Activated CD8-positive, alpha-beta T cell treated with anti-CD3 and anti-CD28 coated beads for 36 hours (primary cell): ENCODE measurements at places on chromosomes 16 and 17. TPM values are rescaled to one million over a fixed set of nuclear protein-coding genes. Genes with fewer than 3 reads are reported as not detected.

MRPL28 gene
- total RNA-seq, result 98.2 TPM

C1QL1 gene
- total RNA-seq, result not detected

CCDC40 gene
- 0.54 TPM for total RNA-seq

EVPLL gene
- total RNA-seq, result not detected

HSPB9 gene
- total RNA-seq, result 0.41 TPM

TLCD1 gene
- total RNA-seq, result 6.5 TPM

SNN gene
- 9.5 TPM for total RNA-seq

MYLK3 gene
- total RNA-seq, result 0.11 TPM

PRDM7 gene
- total RNA-seq, result not detected

GRCh38 chr17:59763861-59764260, 56.4 kb downstream of the VMP1 start:
- DNase-seq, result no peak

DNA sequence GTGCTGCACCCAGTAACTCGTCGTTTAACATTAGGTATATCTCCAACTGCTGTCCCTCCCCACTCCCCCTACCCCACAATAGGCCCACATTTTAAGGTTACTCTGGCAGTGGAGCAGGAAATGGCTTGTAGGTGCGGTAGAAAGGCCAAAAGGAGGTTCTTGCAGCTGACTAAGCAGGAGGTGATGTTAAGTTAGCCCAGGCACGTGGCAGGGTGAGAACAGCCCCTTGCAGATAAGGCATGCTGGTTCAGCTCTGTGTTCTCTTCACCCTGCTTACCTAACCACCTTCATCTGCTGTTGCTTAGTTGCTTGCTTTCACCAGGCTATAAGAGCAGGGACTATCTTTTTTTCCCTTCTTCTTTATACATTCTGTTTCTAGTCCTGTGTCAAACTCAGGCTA, 1082.8 kb upstream of the RBFOX1 start:
- no peak for DNase-seq

DNA sequence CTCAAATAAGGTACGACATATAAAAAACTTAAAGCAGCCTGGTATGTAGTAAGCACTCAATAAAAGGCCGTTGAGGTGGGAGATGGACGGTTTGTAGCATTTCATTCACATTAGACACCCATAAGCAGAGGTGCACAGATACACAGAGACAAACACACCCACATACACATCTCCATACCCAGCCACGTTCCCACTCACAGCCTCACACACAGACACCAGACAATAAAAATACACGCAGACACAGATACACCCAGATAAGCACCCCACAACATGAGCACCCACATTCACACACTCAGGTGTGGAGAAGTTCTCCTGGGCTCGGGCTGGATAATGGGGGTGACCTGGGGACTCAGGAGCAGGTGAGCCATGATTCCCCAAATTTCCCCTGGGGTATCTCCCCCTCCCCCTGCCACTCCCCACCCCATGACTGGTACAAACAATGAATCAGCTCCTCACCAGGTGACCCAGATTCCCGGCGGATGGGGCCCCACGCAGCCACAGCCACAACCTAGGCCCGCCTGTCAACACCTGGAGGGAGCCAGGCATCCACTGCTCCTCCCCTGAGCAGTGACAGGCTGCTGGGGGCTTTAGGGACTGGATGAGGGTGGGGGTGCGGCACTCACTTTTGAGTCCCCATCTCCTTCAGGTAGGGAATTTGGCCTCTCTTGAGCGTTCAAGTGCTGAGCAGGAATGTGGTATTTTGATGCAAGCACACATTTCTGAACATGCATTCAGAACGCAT, 2.7 kb downstream of the DLX3 start:
- no peak for DNase-seq

DNA sequence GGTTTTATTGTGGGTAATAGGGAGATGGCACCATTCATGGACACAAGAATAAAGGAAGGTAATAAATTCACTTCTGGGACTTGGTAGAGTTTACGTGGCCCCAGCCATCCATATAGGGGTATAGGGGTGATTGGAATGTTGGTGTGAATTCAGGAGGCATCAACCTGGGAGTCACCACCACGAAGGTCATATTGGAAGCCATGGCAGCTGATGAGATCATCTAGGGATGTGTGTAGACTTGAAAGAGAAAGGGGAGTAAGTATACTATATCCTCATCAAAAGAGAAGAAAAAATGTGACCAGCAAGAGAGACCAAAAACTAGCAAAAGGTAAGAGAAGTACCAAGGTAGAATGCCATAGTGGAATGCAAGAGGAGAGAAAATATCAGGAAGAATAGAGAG, 26.6 kb upstream of the GINS3 start:
- no peak for DNase-seq

- no peak for DNase-seq
These were observed 141.8 kb downstream of the PITPNC1 start for GRCh38 chr17:67518876-67519275.

DNA sequence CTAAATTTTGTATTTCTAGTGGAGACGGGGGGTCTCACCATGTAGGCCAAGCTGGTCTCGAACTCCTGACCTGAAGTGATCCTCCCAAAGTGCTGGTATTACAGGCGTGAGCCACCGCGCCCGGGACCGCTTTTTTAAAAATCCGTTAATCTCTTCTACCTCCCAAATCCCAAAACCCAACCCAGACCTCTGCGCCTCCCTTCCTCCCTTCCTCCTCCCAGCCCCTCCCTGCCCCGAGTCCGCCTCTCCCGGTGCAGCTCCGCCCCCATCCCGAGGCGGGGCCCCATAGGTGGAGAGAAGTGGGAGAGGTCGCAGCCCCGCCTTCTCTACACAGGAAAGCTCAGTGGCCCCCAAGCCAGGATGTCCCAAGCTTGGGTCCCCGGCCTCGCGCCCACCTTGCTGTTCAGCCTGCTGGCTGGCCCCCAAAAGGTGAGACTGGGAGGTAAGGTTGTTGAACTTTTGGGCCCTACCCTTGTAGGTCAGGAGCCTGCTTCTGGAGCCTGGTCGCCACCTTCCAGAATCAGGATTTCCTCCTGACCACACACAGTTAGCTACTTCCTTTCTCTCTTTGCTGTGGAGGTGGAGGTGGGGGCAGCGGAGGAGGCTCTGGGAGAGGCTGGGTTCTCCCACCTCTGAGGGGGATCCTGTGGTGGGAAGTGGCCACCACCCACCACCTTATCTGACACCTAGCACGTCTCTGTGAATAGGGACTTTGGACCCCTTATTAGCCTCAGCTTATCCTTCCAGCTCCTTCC, at the start of gene TMEM92:
TSS of gene TMEM92 (plus strand) at position 325 of the 755 bp plus-strand sequence. CDS start at position 361, 36 bp downstream.
- DNase-seq, result no peak

DNA sequence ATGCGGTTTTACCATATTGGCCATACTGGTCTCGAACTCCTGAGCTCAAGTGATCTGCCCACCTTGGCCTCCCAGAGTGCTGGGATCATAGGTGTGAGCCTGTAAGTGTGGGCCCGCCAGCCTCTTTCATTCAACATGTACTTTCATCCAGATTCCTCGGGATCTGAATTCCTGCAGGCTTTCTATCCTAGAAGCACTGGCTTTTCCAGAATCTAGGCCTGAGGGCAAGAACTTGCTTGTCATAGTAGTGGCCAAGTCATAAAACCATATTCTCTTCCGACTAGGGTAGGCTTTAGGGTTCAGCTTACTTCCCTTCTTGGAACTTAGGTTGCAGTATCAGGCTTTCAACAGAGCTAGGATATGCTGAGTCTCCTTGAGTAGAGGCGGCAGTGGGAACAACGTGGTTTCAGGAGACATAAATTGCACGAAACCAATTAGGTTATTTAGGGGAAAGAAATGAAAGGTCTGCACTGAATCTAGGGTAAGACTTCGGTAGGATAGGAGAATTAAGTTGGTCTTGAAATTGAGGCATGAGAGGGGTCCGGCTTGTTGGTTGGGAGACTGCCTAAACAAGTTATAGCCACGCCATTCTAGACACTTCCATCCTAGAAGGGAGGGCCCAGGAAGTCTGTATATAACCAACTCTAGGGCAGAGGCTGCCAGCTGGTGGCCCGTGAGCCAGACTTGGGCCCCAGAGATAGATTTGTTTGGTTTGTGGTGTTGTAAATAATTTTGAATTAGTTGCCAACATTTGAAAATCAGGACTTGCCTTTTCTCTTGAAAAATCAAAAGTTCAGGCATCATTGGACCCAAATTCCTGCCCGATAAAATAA, 15.6 kb downstream of the SLC7A6 start:
- no peak for DNase-seq

DNA sequence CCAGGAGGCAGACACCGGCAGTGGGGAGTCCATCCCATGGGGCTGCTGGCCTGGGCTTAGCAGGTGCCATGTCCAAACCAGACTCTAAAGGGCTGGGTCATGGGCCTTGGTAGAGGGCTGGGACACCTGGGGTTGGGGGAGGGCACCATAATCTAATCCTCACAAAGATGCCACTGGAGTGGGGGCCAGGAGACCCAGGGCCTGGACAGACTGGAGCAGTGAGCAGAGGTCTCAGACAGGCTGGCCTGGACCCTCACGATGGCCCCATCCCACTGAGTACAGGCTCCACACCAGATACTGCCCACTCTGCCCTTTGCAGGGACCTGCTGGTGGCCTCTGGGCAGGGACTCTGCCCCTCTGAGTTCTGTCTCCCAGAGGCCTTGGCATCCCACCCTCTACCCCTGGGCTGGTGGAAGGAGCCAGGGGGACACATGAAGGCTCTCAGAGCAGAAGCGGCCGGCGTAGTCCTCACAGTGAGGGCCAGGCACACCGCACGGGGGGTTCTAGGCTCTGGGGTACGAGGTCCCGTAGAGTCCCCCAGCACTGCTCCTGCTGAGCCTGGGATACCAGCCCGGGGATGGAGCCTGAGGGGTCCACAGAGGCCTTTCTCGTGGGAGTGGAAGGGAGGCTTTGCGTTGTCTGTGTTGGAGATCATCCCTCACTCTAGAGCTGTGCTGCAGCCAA, 10.0 kb upstream of the SRRM2 start:
- no peak for DNase-seq

- DNase-seq, result no peak
These were observed 29.4 kb upstream of the ATP2A3 start for GRCh38 chr17:3993493-3994220.

DNA sequence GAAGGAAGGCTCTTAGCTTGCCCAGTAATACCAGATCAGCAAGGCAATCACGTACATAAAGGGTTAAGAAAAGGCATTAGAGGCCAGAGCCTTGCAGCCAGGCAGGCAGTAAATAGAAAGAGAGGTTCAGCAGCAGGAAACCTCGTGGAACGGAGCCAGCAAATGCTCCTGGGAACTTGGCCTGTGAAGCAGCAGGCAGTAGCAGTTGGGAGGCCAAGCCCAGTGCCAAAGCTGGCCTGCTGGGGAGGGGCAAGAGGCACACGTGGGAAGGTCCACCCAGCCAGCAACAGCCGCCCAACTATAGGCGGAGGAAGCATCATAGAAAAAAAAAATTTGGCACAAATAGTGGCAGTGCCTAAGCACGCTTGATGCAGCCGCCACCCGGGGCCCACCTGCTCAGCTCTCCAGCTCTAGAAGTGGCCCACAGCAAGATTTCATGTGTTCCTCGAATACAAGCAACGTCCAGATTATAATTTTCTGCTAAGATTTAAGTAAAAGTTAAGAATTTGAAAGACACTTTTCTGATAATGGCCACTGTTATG, 2339.5 kb downstream of the TP53TG3F start:
- no peak for DNase-seq

- DNase-seq, result no peak
These were observed 1.3 kb downstream of the PRPSAP2 start for GRCh38 chr17:18859256-18859655.

DNA sequence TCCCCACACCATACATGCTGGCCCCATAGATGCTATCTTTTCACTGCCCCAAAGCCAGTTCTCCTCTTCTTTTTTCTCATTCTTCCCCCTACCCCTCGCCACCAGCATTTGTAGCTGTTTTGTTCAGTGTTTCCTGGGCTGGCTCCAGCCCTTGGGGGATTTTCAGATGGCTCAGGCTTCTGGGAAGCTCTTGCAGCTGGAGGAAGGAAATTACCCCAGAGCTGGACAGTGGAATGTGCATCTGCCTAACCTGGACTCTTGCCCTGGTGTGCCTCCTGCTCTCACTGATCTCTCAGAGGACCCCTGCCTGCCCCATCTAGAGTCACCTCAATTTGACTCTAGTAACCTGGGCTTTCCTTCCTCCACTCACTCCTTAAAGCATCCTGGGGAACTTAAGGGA, 82.8 kb downstream of the MYH13 start:
- no peak for DNase-seq

- DNase-seq, result no peak
These were observed 36.1 kb downstream of the HIC1 start for GRCh38 chr17:2090804-2091534.

- peak; percentile 24 for DNase-seq
These were observed 623 bp downstream of the CACNA1G start for GRCh38 chr17:50560931-50561745.

GRCh38 chr16:14492614-14493013, 137.4 kb downstream of the PARN start:
- no peak for DNase-seq

DNA sequence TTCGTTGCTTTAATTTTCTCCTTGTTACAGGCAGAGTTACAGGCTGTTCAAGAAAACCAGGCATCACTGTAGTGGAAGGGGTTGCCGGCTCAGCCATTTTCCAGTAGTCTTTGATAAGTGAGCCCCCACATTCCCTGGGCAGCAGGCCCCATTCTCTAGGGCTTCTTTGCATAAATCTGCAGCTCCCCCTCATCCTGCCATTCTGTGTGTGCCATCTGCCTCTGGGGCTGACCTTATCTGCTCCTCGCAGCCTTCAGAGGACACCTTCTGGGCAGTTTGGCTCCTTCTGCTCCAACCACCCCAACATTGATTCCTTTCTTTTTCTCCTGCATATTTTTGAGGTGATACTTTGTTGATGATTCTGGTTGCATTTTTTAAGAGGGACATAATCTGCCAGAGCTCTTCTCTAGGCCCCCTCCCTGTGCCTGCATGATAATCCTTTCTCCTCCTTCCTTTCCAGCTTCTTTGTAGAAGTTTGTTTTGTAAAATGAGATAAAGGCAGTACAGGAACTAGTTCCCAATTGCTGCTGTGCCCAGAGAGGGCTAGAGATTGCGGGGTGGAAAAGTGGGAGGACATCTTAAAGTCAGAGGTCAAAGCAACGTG, 17.1 kb downstream of the RND2 start:
- no peak for DNase-seq

DNA sequence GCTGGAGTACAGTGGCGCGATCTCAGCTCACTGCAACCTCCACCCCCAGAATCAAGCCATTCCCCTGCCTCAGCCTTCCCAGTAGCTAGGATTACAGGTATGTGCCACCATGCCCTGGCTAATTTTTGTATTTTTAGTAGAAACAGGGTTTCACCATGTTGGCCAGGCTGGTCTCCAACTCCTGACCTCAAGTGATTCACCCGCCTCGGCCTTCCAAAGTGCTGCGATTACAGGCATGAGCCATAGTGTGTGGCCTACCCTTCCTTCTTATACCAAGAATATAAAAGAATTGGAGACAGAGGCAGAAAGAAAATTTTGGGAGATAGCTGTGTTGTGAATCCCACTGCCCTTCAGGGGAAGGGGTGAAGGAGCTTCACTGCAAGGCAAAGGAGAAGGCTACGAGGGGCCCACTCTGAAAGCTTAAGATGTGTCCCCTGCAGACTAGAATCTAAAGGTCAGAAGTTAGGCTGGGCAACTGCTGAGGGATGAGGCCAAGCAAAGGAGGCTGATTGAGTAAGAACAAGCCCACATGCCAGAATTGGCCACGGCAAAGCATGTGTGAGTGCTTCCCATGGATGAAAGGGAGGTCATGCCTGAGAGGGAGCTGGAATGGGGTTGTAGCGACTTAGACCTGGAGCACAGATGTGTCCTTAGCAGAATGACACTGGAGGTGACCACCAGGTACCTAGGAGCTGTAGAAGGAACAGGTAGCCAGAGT, 8.4 kb upstream of the CRYBA1 start:
- DNase-seq, result no peak

- peak; percentile 61 for DNase-seq
These were observed 54.3 kb upstream of the SREBF1 start for GRCh38 chr17:17890773-17891759.

GRCh38 chr17:66507103-66507923, 204.9 kb downstream of the PRKCA start:
- DNase-seq, result no peak
